ENCODE measurements at places on chromosomes 3 and 15.
A peak's percentile ranks its signal among the peaks of the same experiment; 100 is the strongest.

DNA sequence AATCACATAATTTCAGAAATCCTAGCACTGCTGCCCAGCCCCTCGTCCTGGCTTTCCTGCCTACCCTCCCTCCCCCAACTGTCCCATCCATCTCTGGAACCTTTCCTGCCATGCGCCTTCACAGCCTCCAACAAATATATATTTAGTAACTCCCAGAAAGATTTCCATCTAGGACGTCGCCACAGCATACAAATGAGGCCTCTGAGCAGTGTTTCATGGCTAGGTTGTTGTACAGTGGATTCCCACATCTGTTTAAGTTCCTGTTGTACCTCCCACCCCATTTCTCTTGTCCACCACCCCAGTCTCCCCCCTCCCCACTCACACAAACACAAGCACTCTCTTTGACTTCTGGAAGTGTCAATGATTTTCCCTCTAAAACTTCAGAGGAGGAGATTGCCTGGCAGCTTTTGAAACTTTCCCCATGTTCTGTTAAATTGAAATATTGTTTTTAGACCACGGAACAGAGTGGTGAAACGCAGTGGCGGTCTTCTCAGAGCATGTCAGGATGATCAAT lies 280.3 kb upstream of the RORA start:
- DNase-seq = no peak

- DNase-seq = no peak
Observed at GRCh38 chr3:19945969-19946831, 697 bp upstream of the RAB5A start.

DNA sequence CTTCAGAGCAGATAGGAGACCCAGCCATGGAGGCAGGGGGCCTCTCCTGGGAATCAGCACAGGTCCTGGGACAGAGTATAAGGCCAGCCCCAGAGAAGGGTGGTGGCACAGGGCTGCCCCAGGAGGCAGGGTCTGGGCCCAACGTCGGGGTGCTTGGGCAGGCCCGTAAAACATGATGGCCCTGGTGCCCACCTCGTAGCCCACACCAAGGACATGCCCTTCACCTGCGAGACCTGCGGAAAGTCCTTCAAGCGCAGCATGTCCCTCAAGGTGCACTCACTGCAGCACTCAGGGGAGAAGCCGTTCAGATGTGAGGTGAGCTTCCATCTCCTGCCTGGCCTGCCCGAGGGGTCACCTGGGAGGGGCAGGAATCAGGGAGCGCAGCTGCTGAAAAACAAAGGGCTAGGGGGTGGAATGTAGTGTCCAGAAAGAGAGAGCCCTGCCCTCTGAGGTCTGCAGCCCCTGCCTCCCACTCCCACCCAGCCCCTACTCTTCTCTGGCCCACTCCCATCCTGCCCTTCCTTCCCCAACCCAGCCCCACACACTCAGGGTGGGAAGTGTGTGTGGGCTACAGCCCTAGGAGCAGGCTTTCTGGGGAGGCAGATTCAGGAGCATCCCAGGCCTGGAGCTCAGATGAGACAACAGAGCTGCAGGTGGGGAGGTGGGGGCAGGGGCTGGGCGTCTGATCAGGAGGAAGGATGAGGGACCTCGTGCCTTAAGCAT lies 9.5 kb downstream of the ZBTB47 start:
- no peak for DNase-seq

GRCh38 chr15:33946152-33946551 lies 22.1 kb upstream of the CHRM5 start:
- DNase-seq = no peak

DNA sequence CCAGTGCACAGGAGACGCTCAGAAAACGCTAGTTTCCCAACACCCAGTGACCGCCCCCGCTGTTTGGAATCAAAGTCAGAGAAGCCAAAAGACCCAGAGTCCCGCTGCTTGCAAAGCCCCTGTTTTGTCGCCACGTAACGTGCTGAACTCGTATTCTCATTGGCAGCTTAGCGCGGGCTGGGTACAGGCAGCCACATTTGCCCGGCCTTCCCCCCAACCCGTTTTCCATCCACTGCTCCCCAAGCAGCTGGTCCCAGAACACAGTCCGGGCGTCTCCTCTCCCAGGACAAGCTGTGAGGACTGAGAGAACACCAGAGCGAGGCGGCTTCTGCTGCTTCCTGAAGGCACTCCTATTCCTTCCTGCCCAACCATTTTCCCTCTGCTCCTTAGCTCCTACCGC lies 54.8 kb downstream of the RASGRF1 start:
- no peak for DNase-seq

- no peak for DNase-seq
Observed at GRCh38 chr3:176896640-176897039, 300.6 kb downstream of the TBL1XR1 start.

DNA sequence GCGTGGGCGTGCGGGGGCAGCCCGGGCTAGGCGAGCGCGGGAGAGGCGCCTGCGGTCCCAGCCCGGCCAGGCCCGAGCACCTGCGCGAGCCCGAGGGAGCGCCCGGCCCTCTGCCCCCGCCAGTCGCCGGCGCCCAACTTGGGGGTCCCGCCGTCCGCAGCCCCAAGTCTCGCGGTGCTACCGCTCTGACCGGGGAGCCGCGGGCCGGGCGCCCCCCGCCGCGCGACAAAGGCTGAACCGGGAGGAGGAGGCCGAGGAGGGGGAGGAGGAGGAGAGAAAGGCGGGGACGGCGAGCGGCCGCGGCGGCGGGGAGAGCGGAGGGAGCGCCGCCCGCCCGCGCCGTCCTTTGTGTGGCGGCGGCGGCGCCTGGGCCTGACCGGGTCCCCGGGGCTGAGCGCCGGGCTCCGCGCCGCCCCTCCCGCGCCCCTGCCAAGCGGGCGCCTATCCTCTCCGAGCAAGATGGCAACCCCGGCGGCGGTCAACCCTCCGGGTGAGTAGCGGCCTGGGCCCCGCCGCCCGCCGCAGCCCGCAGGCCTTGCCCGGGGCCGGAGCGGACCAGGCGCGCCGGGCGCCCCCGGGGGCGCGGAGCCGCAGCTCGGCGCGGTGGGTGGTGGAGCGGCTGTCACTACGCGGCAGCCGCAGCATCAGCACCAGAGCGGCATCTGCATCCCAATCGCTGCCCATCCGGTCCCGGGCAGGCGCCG lies at the start of gene ARNT2:
ARNT2 (plus strand) TSS at position 326 of the 704 bp plus-strand sequence; CDS start at position 460, 134 bp downstream.
- DNase-seq = no peak

DNA sequence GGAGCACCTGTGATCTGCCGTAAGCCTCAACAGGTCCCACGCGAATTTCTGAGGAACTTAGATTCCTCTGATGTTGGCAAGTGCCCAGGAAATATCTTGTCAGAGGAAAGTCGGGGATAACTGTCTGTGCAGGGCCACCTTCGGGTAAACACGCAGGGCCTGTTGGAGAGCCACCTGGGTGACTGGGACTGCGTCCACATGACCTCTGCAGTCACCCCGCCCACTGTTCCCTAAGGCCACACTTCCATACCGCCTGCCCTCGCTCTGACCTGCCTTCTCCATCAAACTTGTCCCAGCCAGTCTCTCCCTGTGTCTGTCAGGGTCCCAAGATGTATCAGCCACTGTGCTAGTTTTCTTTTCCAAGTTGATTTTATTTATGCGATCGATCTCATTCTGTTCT lies 28.7 kb downstream of the BFSP2 start:
- DNase-seq = no peak

- DNase-seq = no peak
Observed at GRCh38 chr15:98085003-98085639, 124.6 kb downstream of the ARRDC4 start.

GRCh38 chr15:59531066-59531675 lies 80.4 kb upstream of the GCNT3 start:
- DNase-seq = no peak

DNA sequence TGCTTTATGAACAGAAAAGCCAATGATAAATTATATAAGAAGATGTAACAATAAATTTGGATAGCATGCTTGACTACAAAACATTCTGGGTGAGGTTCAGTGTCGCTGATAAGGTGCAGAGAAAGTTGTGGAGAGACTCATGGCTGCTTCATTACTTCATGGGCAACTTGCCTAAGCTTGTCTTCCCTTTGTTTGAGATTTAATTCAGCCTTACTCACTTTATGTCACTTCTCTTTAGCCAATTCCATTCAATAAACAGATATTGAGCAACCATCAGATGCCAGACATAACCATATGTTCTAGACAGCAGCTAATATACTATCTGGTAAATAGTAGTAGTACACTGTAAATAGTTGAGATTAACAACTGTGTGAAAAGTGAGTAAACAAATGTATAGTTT lies 401.5 kb upstream of the FRG2C start:
- DNase-seq = no peak

DNA sequence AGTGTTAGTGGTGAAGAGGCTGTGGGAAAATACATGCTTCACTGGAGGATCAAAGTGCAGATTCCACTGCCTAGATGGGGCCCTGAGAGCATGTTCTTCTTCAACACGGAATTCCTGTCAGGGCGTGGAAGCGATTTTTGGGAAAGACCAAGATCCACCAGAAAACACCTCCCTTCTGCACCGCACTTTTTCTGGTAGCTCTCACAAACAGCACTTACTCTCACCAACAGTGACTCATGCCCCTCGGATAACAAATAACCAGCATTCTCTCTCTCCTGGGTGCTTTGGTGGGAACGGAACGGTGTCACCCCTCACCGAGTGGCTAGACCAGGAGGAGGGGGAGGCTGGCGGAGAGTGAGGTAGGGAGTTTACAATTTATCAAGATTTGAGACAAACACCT lies 40.1 kb downstream of the ADAMTSL3 start:
- DNase-seq = no peak

DNA sequence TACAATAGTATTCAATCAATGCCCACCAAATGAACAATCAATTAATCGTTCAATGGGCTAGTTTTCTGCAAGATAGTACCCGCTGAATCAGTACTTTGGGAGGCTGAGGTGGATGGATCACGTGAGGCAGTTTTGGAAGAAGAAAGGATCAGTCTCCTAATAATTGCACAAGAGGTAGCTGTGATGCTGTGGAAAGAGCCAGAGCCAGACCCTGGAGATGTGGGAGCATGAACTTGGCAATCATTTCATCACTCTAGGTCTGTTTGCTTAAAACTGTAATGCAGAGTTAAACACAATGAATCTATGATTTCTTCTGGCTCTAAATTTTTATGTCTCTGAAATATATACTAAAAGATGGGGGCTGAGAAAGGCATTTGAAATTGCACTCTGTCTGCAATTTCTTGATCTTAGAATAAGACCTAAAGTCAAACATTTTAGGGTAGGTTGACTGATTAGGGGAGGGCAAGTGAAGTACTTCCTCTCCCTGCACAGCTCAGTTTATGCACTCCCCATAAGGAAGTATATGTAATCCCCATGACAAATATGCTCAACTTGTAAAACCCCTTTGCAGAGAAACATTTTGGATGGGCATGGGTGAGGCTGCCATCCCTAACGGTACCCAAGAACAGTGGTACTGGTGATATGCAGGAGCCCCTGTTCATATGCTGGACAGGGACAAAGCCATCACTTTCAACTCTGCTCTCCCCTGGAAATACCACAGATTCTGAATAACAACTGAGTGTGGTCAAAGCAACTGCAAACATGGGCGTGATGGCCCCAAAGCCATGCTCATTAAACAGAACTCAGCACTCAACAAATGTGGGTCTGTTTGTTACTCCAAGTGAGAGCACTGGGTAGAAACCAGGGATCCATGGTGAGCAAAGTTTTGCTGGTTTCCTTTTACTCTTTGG lies 28.6 kb upstream of the SPATA12 start:
- no peak for DNase-seq

GRCh38 chr3:126256251-126256650 lies 75.9 kb upstream of the ALDH1L1 start:
- DNase-seq = no peak

DNA sequence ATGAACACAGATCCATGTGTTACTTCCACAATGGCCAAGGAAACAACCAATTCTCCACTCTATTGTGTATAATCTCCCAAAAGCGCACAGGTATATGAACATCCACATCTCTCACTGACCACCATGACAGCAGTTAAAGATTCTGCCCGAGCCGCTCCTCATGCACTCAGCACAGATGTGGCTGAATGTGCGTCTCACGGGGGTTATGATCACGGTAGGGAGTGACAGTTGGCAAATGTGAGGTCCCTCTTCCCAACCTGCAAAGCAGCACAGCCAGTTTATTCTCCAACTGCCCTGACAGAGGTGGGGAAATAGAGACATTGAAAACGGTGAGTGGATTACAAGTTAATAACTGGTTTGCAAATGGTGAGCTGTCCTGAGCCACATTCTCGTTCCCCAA lies 17.6 kb downstream of the FOXP1 start:
- no peak for DNase-seq

- DNase-seq = no peak
Observed at GRCh38 chr15:71437919-71438318, 322.6 kb downstream of the THSD4 start.

GRCh38 chr15:67928666-67929065 lies 88.8 kb upstream of the RNU6-1 start:
- DNase-seq = peak; percentile 66

DNA sequence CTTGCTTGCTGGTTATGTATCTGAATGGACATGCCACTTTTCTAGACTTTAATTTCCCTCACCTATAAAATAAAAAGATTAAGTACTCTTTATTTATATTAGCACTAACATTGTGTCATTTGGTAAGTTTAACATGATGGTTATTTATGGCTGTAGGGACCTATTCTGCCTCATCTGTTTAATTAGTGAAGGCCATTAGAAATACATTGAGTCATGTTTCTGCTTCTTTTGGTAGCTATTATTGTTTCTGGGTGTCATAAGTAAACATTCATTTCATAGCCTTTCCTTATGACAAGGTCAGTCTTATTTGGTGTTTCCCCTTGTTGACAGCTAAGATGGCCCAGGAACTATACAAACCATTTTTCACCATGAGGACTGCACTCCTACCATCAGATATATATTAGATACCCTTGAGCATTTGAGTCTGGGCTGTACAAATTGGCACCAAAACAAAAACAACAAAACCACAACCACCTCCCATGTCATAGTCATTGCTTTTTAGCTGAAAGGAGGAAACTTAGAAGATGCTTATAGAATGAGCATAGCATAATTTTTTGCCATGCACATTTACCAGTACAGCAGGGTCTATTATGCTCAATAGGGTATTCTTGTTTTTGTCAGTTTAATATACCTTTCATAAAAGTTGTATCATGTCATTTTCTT lies 39.3 kb downstream of the SRP14 start:
- DNase-seq = no peak

DNA sequence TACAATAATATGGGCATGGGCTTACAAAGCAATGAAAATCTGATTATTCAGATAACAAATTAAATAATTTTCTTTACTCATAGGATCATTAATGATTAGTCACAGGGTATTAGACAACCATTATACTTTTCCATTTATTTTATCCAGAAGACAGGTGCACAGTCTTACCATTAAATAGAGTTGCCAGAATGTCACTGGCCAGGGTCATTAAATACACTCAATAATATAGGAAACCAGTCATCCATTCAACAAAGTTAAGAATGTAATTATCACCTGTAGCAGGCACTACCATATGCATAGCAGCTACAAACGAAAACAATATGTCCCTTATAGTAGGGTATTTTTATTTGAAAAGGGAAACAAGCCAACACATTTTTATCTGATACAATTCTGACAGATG lies 16.1 kb downstream of the ROBO1 start:
- DNase-seq = no peak

Measured in right atrium auricular region (tissue), 2 donors.